ENCODE measurements at places on chromosomes 12 and 14.

GRCh38 chr14:19902409-19902808 lies 18.0 kb upstream of the OR4K5 start:
- no peak for DNase-seq

DNA sequence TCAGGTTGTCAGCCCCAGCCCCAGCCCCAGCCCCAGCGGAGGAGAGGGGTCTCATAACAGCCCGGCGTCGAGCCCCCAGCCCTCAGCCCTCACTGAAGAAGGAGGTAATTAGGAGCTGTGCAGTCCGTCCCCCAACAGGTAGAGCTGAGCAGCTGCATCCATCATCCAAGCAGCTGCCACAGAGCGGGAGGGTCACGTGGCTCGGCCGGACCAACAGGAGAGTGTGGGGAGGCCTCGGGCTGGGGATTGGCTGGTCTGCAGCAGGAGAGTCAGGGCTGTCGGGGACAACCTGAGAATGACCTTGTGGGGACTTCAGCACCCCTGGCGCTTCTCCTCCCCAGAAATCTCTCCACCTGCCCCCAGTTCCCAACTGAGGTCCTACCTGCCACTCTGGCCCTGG lies 29.6 kb downstream of the SMUG1 start:
- peak; percentile 97 for DNase-seq

DNA sequence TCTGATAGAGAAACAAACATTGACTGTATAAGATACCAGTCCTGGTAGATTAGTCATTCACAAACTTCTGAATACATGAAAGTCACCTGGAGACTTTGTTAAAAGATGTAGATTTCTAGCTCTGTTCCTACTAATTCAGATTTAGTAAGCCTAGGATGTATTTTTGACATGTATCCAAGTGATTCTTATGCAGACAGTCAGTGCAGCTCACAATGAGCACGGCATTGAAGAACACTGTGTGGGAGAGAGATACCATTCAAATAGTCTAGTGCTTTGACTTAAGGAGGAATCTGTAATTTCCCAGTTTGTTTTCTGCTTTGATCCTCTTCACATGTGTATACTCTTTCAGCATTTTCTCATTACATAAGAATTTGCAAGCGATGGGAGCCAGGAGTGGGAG lies 68.7 kb upstream of the STXBP6 start:
- DNase-seq = no peak

- DNase-seq = peak; percentile 17
Measured at GRCh38 chr12:22361785-22362184, 27.3 kb upstream of the ST8SIA1 start.

- no peak for DNase-seq
Measured at GRCh38 chr14:91380610-91381371, 36.8 kb downstream of the CCDC88C start.

- DNase-seq = no peak
Measured at GRCh38 chr14:93737634-93738033, 50.7 kb downstream of the PRIMA1 start.

GRCh38 chr14:101723061-101723595 lies 38.4 kb upstream of the PPP2R5C start:
- no peak for DNase-seq

GRCh38 chr12:12718853-12719252 lies 1.7 kb downstream of the CDKN1B start:
- no peak for DNase-seq

- DNase-seq = no peak
Measured at GRCh38 chr14:48937541-48938195, 648.5 kb downstream of the RPS29 start.

DNA sequence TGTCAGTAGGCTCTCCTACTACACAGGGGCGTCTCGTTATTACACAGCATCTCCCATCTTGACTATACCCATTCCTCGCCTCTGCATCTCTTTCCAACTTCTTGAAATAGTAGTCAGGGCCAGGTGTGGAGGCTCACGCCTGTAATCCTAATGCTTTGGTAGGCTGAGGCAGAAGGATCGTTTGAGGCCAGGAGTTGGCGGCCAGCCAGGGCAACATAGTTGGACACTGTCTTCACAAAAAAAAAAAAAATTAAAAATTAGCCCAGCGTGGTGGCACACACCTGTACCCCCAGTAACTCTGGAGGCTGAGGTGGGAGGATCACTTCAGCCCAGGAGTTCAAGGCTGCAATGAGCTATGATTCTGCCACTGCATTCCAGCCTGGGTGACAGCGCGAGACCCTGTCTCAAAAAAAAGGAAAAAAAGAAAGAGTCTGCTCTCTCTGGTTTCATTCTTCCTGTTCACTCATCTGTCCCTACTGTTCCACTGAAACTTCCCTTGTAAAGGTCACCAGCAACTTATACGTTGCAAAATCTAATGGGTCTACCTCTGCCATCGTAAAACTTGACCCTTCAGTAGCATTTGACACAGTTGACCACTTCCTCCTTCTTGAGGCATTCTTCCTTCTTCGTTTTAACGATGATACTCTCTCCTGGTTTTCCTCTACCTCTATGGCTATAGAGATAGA lies 41.0 kb upstream of the PTGR2 start:
- DNase-seq = no peak

GRCh38 chr14:54475911-54476310 lies 12.9 kb downstream of the GMFB start:
- DNase-seq = no peak

DNA sequence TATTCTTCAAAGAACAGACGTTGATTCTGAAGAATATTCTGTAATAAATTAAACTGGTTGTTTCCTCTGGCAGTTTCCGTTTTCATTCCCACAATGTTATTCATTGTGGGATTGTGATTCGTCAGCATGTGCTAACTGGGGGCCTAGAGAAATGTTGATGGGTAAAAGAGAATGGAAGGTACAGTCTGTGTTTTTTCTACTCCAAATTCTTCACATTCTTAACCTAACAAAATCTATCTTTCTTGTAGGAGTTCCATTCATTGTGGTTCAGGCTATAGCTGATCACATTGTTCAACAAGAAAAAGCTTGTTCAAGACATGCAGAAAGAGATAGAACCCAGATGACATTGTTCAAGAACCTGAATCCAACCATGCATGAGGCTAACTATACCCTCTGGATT lies 5.9 kb downstream of the CD163 start:
- DNase-seq = no peak

DNA sequence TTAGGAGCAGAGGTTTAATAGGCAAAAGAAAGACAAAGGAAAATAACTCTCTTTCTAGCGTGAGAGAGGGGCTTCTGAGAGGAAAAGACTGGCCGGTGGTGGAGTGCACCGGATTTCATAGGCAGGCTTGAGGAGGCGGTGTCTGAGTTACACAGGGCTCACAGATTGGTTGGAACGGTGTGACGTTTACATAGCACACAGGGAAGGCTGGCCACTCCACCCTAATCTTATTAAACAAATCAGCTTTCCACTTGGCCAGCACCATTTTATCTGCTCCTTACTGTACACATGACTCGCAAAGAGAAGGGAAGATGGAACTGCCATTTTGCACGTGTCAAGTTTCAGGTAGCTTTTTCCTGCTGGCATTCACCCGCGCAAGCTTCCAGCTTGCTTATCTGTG lies 587.7 kb downstream of the RPL10L start:
- no peak for DNase-seq

- DNase-seq = peak; percentile 83
Measured at GRCh38 chr12:9039397-9039977, 50.1 kb downstream of the KLRG1 start.

DNA sequence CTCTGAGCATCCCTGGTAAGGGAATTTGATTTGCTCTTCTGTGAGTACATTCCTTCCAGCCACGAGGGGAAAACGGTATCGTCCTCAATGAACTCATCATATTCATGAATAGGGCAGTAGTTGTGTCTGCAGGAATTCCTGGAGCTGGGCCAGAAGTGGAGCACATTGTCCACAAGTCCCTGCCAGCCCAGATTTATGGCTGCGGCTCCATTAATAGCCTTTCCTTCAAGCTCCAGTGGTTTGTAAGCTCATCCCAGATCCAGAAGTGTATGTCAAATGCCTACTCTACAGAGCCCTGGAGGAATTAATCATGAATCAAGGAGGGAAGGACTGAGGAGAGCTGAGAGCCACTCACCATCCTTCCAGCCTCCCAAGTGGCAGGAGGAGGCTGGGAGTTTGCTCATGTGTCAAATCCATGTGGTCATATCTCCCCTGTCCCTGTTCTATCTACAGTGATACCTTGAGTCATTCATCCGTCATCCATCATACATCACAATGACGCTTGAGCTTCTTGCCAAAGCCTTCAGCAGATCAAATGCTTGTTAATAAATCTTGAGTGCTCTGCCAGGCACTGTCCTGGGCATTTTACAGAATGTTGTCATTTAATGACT lies 65.5 kb downstream of the SVOP start:
- DNase-seq = peak; percentile 11

DNA sequence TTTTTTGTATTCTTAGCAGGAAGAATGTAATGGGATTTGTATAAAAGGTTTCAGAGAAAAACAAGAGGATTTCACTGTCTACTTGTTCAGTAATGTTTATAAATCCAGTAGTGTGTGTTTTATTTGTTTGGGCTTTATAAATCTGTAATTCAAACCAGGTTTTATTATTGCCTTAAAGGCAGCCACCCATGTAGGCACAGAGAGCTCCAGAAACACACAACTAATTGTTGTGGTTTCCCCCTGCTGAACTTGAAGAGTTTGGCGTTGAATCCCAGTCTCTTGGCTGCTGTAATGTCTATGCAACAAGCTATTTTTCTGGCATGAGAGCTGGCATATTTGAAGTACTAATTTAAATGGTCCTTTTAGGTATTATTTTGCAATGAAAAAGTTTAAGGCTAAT lies 63.4 kb upstream of the SLCO1C1 start:
- DNase-seq = no peak

DNA sequence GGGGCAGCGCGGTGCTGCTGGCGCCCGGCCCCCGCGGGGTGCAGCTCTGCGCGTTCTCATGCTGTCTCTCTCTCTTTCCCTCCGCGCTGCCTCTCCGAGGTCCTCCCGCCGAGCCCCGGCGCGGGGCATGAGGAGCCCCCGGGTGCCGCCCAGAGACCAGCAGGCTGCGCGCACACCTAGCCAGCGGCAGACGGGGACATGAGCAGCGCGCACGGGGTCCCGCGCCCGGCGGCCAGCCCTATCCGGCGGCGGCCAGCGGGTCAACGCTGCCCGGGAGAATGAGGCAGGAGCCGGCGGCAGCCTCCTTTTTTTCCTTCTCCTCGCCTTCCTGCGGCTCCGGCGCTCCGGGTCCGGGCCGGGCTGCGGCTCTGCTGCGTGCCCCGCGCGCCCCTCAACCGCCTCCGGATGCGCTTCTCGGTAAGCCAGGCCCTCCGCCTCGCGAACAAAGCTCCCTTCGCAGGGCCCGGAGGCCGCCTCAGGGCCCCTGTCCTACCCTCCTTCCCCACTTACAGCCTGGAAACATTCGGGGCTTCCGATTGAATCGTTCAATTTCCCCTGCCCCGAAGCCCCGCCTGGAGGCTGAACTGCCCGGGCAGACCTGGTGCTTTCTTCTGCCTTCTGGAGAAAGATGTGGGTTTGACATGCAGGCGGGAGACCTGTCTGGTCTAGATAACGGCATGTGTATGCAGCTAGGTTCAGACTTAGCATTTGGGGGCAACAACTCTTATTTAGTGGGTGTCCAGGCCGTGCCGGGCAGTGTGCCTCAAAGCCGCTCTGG lies at the start of gene TUNAR:
Gene TUNAR, plus strand, starts transcription at position 72 of the 778 bp plus-strand sequence.
- DNase-seq = peak; percentile 61

GRCh38 chr12:1256285-1256684 lies 265.3 kb downstream of the ERC1 start:
- no peak for DNase-seq

DNA sequence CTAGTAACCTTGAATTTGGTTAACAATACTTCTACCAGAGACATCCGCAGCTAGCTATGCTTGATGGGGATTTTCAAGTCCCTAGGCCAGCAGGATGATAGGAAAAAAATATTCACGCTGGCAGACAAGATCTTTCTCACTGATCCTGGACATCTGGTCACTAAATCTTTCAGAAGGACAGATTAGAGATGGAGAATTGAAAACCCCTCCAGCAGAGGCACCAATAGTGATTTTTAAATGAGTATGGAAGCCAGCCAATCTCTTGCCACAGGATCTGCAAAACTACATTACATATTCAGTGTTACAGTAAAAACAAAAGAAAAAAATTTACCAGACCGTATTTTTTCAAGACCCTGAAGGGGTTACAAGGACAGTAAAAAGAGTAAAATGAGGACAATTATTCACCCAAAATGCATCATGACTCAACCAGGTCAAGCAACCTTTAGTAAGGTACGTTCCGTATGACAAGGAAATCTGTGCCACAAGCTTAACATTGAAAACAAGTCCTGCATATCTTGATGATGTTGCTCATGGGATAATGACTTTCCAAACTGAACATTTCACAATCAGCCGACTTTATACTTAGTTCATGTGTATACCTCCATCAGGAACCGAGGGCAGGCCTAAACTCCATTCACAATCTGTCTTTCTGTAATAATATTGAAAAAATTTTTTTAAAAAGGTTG lies 239.5 kb downstream of the GXYLT1 start:
- DNase-seq = no peak

DNA sequence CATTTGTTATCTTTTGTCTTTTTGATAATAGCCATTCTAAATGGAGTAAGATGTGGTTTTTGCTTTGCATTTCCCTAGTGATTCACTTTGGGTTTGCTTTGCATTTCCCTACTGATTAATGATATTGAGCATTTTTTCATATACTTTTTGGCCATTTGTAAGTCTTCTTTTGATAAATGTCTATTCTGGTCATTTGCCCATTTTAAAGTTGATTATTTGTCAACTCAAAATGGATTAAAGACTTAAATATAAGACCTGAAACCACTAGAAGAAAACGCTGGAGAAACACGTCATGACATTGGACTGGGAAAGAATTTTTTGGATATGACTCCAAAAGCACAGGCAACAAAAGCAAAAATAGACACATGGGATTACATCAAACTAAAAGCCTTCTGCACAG lies 148.0 kb downstream of the APAF1 start:
- no peak for DNase-seq

- DNase-seq = no peak
Measured at GRCh38 chr12:8867786-8868185, 45.4 kb downstream of the A2ML1 start.

DNA sequence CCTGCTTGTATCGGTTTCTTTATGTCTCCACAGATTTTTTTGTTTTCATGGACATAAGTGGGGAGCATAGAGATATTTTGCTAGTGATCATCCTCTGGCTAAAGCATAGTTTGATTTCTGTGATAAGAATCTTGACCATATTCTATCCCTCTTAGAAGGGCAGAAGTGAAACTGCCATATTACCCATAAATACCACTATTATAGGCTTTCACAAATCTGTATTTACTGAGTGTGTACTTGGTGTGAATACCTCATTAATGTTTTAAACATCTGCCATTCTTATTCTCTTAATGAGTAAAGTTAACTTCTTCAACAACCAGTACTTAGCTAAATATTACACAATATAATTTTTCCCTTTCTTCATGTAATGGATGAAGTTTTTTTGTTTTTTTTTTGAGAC lies 16.1 kb downstream of the WNK1 start:
- DNase-seq = no peak
